ENCODE measurements at places on chromosomes 16 and 17.

- no peak for DNase-seq
Measured at GRCh38 chr17:19249681-19250080, 12.5 kb downstream of the EPN2 start.

- no peak for DNase-seq
Measured at GRCh38 chr16:10558305-10558704, 22.1 kb downstream of the EMP2 start.

DNA sequence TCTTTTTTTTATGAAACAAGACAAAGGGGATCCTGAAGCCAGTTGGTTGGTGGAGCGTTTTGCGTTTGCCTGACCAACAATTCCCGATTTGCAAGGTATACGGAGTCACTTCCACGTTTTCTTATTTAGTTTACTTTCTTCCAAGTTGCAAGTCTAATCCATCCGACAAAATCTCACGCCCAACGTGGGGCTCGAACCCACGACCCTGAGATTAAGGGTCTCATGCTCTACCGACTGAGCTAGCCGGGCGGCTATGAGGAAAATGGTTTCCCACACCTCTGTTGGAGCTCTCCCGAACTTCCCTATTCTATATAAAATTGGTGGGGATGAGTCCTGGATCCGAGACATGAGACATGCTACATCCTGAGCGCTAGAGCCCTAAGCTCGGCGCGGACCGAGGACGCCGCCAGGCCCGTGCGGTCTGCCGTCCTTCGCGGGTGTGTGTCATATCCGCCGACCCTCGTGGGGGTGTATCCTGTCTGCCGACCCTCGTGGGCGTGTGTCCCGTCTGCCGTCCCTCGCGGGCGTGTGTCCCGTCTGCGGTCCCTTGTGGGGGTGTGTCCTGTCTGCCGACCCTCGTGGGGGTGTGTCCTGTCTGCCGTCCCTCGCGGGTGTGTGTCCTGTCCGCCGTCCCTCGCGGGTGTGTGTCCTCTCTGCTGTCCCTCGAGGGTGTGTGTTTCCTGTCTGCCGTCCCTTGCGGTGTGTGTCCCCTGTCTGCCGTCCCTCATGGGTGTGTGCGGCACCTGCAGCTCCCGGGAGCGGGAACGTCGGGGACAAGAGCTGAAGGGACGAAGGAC, 22.6 kb downstream of the ZNF213 start:
- peak; percentile 58 for DNase-seq

GRCh38 chr17:39899215-39899614, 19.2 kb downstream of the GSDMB start:
- no peak for DNase-seq

- DNase-seq, result no peak
Measured at GRCh38 chr16:11360641-11361373, 15.5 kb downstream of the RMI2 start.

GRCh38 chr17:35695613-35696012, 35.8 kb upstream of the RASL10B start:
- DNase-seq, result no peak

- DNase-seq, result no peak
Measured at GRCh38 chr16:27706156-27706865, 156.4 kb downstream of the KATNIP start.

GRCh38 chr16:81560979-81561657, 116.5 kb downstream of the CMIP start:
- no peak for DNase-seq

DNA sequence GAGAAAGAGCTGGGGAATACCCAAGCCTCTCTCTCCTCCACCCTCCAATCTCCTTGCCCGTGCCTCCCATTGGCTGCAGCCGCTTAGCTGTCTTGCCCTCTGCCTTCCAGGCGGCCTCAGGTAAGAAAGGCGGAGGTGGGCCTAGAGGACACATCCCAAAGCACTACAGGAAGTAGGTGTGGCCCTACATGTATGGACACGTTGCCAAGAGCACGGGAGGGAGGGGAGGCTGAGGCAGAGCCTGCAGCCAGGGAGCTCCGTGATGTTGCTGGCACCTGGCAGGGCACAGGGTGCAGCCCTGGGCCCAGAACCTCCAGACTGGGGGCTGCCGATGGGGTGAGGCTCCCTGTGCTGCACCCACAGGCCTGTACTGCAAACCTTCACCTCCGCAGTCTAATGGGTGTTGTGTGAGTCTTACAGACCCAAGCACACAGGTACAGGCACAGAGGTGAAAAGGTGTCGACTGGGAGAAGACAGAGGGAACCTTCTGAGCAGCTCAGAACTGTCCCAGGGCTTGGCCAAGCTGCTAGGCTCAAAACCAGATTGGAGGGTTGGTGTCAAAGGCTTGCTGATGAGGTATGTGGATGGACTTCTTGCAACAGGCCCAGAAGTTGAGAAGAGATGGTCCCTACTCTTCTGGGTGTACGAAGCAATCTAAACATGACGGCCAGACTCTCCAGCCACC, 23.5 kb upstream of the FOXK2 start:
- no peak for DNase-seq

GRCh38 chr17:66720027-66720426, 114.9 kb upstream of the CACNG5 start:
- no peak for DNase-seq

- DNase-seq, result no peak
Measured at GRCh38 chr16:81937305-81938038, 73.8 kb downstream of the SDR42E1 start.

DNA sequence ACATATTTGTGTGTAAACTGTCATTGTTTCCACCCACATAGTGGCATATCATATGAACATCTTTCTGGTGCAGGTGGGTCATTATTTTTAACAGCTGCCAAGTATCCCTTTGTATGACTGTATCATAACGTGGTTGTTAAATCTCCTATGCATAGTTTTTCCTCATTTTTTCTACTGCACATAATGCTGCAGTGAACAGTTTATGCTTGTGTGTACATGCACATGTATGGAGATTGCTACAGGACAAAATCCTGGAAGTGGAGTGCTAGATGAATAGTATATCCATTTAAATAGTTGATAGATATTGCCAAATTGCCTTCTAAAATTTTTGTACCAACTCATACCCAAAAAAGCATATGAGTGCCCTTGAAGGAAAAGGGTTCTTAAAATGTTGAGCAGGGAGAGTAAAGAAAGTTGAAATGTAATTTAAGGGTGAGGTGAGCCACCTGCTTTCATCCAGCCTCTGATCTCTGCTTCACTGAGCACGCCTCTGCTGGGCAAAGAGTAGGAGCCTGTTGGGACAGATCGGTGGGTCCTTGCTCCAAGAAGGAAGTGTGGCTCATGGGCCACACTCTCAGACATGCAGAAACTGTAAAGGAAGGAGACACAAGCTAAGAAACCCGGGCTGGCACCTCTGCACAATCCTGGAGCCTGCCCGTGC, 55.3 kb downstream of the HLF start:
- DNase-seq, result no peak

- no peak for DNase-seq
Measured at GRCh38 chr17:76995387-76996105, 127.3 kb downstream of the MGAT5B start.

DNA sequence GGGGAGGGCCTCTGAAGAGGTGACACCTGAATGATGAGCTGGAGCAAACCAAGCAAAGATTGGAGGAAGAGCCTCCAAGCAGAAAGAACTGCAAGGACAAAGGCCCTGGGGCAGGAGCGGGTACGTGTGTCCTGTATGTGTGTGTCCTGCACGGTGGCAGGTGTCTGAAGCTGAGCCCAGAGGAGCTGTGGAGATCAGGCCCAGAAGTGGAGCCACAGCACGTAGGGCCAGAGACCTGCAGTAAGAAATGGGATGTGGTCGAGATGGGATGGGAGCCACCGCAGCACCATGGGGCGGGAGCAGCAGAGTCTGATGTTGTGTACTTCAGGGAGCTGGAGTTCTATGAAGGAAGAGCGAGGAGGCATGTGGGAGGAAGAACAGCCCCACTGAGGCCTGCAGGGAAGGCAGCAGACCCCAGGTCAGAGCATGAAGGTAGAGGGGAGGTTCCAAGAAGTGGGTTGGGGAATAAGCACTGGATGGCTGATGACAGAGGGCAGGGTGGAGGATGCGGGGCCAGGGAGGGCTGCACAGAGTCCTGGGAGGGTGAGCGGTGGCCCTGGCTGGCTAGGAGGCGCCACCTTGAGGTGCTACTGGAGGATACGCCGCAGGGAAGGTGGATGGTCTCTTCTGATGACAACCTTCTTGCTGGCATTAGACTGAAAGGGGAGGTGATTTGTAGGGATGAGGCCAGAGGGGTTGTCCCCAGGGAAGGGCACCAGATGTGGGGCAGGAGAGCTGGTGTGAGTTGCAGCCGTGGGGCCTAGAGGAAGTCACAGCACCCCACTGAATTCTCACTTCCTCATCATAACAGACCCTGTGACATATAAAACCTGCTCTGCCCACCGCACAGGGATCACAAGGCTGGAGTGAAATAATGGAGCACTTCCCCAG, 10.6 kb upstream of the CETP start:
- peak; percentile 41 for DNase-seq

DNA sequence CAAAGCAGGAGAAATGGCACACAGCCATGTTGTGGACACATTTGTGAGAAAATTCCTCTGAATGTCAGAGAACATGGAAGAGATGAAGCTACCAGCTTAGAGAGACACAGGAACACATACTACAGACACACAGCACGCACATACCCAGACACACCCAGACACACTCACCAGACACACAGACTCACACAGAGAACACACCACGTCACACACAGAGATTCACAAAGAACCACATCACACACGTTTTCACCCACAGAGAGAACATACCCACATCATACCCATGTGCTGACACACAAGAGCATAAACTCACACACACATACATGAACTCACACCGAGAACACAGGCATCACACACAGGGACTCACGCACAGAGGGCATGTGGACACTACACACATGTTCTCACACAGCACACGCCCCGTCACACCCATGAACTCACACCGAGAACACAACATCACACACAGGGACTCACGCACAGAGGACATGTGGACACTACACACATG, 124.9 kb downstream of the METRNL start:
- no peak for DNase-seq

DNA sequence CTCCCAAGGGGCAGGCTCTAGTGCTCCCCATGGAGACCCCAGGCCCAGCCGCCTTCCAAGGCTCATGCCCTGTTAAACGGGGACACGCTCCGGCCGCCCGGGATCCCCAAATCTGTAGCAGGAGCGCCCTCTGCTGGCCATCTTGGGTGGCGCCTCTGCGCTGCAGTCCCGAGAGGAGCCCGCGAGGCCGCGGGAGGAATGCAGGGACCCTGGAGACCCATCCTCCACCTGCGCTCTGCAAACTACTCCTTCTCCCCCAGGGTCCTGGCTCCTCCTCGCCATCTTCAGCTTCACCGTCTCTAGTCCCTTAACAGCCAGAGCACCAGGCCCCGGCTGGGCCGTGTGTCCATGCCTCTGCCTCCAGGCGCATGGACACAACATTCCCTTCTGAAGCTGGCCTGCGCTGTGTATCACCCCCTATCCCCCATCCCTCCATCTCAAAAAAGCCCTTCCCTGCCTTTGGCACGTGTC, 23.6 kb upstream of the KRT17 start:
- DNase-seq, result peak; percentile 87

DNA sequence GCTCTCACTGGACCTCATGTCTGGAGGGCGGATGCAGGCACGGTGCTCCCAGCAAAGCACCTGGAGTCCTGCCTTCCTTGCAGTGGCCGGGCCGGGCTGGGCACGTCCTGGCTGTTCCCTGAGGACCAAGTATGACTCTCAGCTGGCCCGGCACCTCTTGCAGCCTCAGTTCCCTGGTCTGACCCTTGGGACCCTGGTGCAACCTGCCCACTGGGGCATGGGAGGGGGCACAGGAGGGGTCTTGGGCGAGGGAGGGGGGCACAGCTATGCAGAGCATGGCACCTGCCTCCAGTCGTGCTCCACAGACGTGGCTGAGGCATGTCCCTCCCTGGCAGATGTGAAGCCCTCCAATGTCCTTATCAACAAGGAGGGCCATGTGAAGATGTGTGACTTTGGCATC, 19.6 kb downstream of the MAP2K3 start:
- no peak for DNase-seq

GRCh38 chr17:70327279-70327678, 157.9 kb downstream of the KCNJ2 start:
- no peak for DNase-seq

GRCh38 chr16:47777220-47777619, 316.1 kb downstream of the PHKB start:
- DNase-seq, result no peak

DNA sequence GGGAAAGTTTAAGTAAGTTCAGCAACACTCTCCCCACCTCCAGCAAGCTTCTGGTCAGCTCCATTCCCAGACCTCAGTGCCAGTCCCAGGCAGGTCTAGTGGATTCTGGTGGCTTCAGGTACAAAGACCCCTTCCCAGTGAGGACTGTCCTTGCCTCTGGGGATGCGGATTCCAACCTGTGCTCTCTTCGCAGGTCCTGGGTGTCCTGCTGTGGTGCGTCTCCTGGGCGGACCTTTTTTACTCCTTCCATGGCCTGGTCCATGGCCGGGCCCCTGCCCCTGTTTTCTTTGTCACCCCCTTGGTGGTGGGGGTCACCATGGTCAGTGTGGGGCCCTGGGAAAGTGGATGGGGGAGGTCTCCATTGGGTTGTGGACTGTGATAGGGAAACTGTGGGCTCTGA, 21.8 kb downstream of the ABCC3 start:
- DNase-seq, result no peak

GRCh38 chr16:84449156-84450140, 55.0 kb downstream of the MEAK7 start:
- no peak for DNase-seq

DNA sequence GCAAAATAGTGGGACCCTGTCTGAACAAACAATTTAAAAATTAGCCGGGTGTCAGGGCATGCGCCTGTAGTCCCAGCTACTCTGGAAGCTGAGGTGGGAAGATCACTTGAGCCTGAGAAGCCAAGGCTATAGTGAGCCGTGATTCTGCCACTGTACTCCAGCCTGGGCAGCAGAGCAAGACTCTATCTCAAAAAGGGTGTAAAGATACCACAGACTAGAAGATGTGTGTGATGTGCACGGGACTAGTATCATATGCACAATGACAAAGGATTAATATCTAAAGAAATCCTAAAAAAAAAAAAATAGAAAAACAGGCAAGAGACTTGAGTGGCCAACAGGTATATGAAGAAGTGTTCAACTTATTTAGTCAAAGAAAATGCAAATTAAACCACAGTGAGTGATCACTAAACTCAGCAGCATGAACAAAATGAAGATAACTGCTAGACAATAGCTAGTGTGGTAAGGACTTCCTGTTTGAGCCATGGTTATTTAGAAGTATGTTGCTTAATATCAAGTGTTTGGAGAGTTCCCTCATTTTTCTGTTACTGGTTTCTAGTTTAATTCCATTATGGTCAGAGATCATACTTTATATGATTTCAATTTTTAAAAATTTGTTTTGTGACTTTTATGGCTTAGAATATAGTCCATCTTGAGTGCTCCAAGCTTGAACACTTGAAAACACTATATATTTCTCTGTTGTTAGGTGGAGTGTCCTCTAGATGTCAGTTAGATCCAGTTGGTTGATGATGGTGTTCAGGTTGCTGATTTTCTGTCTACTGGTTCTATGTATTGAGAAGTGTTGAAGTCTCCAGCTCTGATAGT, 14.7 kb upstream of the SLX4 start:
- DNase-seq, result peak; percentile 31

- DNase-seq, result no peak
Measured at GRCh38 chr17:68491381-68492231, 20.6 kb upstream of the PRKAR1A start.

All from CD4-positive, alpha-beta T cell (primary cell).